Muscle of back (tissue), 13 donors: ENCODE measurements at places on chromosomes 6 and 20.
A peak's percentile ranks its signal among the peaks of the same experiment; 100 is the strongest.

- DNase-seq, result no peak
These were observed 734 bp downstream of the MMS22L start for GRCh38 chr6:97282238-97282725.

- DNase-seq, result no peak
These were observed 65.5 kb downstream of the PLCB4 start for GRCh38 chr20:9134346-9134745.

- no peak for DNase-seq
These were observed 193.0 kb downstream of the ZFAND3 start for GRCh38 chr6:38012573-38012972.

- no peak for DNase-seq
These were observed 229.7 kb downstream of the MAFB start for GRCh38 chr20:40459299-40459698.

GRCh38 chr20:53738039-53738944, 144.7 kb upstream of the ZNF217 start:
- no peak for DNase-seq

DNA sequence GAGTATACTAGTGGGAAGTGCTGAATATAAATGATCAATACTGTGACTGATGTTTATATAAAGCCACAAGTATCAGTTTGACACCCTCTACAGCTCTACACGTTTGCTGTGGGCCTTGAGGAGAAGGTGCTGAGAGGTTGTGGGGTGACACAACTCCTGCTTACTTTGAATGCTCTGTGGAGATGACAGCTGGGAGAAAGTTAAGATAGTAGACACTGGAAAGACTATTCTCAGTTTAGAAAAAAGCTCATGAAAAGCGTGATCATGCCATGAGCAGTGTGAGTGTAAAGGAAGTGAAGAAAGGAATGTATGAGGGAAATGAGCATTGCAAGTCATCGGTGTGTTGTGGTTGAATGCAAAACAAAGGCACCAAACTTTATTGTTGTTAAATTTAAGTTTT, 215.8 kb downstream of the UTRN start:
- no peak for DNase-seq

DNA sequence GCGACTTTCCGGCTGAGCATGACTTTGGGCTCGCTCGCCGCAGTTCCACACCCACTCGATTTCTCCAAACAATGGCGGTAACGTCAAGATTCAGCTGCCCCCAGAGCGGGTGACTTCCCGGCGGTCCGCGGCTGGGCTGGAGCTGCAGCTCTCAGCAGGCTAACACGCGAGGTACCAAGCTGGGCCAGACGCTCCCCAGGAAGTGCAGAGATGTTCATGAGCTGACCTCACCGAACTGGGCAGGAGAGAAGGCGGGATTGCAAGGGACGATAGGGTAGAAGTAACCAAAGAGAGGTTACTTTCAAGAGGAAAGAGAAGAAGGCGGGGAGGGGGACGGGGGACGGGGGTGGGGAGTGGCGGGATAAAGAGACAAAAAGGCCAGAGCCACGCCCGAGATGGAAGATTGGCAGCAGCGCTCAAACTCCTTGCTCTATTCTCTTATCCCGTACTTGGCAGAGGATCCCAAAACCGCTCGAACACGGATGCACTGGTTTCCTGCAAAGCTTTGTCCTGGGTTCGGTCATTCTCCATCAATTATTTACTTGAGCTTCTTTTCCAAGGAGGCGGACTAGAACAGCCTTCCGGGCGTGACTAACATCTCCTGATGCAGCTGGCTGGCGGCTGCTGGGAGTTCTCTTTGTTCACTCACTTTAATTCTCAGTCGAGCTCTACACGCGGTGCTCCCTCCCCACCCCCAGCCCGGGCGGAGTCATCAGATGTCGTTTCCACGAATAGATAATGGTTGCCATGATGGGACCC, at the start of gene MTCL3:
TSS of gene MTCL3 (minus strand) at position 626 of the 759 bp plus-strand sequence.
- peak; percentile 47 for DNase-seq
